ENCODE measurements at places on chromosomes 7 and 10.

- no peak for DNase-seq
Measured at GRCh38 chr7:87627634-87627994, 584 bp upstream of the RUNDC3B start.

DNA sequence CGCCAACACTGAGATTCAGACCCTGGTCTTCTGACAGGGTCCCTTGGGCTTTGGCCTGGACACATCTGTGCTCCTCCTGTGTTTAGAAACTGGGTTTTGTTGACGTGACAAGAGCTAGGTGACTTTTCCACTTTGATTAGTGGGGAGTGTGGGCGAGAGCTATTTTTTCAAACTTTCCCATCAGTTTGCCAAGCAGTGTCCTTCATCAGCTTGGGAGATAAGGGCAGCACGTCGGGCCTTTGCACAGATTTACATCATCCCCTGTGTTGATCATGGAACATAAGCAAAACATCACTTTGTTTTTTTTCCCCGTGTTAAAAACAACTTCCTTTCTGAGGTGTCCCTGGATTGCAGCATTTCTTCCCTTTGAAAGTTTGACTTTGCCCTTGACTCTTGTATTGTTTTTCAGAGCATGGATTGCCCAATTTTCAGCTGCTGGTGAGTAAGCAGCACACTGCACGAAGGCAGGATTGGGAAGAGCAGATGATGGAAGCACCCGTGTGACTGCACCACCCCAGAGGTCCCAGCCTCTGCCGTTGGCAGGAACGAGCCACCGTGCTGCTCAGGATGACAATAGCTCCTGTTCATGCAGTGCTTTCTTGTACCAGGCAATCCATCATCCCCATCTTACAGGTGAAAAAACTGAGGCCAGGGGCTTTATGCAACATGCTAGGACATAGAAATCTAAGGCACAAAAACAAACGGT is 6.4 kb upstream of the IGFBP1 start:
- no peak for DNase-seq

DNA sequence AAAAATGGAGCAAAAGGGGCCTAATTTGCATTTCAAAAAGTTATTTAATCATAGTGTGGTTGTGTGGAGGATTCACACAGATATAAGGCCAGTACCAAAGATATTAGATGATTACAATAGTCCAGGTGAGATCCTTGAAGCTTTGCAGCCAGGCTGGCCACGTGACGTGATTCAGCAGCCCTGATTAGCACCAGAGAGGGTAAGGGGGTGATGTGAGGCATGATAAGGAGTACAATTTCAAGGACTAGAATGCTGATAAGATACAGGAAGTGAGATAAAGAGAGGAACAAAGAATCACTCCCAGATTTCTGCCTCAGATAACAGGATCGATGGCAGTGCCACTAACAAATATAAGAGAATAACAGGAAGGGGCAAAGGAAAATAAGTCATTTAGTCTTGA is 108.4 kb upstream of the PALS2 start:
- DNase-seq = no peak

- DNase-seq = no peak
Measured at GRCh38 chr10:35225204-35225603, 98.6 kb downstream of the CREM start.

DNA sequence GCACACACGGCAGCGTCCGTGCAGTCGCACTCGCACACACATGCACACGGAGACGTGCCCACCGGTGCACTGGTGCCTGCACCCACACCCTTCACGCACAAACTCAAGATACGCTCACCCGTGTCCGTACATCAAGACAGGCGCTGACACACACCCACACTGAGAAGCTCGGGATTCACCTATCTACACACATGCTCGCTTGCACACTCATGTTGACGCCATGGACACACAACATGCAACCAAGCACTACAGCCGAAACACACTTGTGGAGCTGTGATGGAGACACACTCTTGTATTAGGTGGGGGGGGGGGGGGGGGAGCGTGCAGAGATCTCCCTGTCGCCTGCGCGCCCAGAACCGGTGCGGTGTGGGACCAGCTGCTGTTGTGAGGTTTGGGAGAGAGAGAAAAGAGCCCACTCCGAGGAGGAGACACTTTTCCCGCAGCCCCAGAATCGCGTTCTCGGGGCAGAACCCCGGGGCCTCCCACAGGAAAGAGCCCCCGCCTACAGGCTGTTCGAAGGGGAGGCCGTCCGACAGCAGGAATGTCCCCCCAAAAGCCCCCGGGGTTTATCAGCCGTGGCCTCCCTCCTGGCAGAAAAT is 605 bp upstream of the NFKB2 start:
- DNase-seq = no peak

DNA sequence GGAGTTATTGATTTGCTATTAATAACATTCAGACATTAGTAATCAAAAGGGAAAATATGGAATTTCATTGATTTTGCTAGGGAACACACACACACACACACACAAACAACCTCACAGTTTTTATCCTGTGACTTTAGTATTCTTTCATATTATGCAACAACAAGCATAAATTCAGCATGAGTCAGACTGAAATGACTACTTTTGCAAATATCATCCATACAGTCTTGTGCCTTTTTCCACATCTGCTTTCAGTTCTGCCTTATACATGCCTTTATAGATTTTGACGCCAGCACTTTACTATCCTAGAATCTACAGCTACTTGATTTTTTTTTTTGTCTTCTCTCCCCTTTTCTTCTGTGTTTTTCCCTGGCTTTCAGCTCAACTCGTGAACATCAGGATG is 975.8 kb upstream of the LRRTM3 start:
- DNase-seq = no peak

- DNase-seq = no peak
Measured at GRCh38 chr10:113929522-113929921, 75.1 kb downstream of the NHLRC2 start.

DNA sequence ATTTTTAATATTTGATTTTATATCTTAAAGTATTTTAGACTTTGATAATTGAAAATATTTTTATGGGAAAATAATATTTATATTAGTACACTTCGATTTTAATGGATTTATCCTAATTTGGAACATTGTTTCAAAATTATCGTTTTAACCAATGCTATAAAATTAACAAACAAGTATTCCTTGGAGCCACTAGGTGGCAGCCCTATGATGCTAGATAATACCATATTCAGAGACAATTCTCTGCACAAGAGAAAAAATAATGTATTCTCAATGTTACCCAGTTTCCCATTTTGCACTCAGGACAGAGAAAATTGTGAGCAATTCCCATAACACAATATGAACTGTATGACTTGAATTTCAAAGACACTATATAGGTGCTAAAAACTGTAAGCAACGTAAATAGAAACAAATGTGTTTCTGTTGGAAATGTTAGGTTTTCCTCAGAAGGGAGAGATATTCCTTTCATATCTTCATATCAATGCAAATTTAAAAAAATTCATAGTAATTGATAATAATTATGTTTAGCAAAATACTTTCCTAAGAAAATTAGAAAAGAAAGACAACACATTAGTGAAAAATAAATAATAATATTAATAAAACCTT is 237.8 kb downstream of the SEMA3E start:
- DNase-seq = peak; percentile 38

DNA sequence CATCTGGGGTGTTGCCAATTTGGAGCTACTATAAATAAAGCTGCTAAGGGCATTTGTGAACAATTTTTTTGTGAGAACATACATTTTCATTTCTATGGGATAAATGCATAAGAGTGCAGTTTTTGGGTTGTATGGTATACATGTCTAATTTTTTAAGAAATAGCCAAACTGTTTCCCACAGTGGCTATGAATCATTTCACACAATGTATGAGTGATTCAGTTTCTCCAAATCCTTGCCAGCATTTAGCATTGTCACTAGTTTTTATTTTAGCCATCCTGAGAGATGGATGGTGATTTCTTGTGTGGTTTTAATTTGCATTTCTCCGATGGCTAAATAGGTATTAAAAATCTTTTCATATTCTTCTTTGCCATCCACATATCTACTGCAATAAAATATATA is 105.3 kb downstream of the AMPH start:
- DNase-seq = no peak

GRCh38 chr10:63115732-63116383 is 17.3 kb upstream of the NRBF2 start:
- no peak for DNase-seq

- no peak for DNase-seq
Measured at GRCh38 chr7:122140918-122141317, 3.1 kb downstream of the AASS start.

- DNase-seq = no peak
Measured at GRCh38 chr7:32602470-32602869, 107.2 kb downstream of the AVL9 start.

DNA sequence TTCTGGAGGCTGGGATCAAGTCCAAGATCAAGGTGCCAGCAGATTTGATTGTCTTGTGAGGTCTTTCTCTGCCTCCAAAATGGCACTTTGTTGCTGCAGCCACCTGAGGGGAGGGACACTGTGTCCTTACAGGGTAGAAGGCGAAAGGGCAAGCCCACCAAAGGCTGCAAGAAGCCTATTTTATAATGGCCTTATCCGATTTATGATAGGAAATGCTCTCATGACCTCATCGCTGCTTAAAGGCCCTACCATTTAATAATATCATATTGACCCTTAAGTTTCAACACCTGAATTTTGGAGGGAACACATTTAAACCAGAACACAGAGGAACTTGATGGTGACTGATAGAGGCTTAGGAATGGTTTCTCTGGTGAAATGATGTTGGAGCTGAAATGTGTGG is 296.5 kb downstream of the TWIST1 start:
- DNase-seq = no peak

GRCh38 chr10:47262606-47263533 is 37.1 kb upstream of the GDF10 start:
- no peak for DNase-seq

GRCh38 chr7:6237011-6237410 is 35.4 kb downstream of the CYTH3 start:
- no peak for DNase-seq

Measured in NCI-H2171 (cell line).